CD4-positive, alpha-beta T cell treated with Interferon gamma for 1 hour (primary cell): ENCODE measurements at places on chromosomes 2 and 18.

DNA sequence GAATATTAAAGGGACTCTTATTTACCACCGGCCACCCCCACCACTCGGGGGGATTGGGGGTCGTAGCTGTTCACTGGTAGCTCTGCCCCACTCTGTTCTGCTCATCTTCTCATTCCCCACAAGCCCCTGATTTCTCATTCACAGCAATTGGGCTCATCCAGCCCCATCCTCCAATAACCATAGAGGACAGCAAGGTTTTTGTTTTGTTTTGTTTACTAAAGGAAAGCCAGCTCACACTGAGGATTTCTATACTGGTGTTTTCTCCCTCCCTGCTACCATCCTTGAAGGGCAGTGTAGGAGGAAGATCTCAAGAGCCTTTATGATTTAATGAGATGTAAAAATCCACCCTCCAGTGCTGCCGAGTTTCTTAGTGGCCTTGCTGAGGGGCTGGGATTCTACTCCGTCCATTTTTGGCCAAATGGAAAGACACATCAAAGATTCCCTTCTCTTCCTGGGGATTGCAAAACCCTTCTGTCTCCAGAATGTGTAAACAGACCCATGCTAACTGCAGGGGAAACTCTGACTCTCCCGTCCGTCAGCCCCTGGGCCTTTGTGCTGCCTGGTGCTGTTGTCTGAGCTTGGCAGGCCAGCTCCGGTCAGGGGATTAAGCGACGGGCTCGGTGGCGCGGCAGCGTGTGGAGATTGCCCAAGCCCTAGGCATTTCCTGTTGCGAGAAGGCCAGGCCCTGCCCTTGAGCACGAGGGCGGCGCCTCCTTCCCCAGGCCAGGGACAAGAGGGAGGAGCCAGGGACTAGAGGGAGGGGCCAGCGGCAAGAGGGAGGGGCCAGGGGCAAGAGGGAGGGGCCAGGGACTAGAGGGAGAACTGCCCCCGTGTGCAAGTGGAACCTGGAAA is 165.0 kb downstream of the ANTXR1 start:
- DNase-seq: peak; percentile 71

- no peak for DNase-seq
Measured at GRCh38 chr2:107663632-107664031, 163.1 kb upstream of the RGPD4 start.

- no peak for DNase-seq
Measured at GRCh38 chr18:31950583-31950982, 7.7 kb upstream of the TRAPPC8 start.

DNA sequence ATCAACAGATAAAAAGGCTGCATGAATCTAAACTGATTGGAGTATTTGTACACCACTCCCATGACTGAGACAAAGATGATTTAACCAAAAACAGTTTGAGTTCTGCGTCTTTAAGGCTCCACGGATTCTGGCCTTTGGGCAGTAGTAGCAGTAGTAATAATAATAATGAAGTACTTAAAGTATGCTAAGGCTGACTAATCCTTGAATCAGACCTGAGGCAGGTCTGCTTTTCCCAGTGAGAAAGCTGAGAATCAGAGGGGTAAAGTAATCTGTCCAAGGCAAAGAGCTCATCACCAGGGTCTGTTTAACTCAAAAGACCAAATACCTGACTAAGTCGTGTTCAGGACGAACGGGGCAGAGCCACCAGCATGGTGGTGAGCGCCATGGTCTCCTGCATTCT is 61.4 kb downstream of the ID2 start:
- no peak for DNase-seq

DNA sequence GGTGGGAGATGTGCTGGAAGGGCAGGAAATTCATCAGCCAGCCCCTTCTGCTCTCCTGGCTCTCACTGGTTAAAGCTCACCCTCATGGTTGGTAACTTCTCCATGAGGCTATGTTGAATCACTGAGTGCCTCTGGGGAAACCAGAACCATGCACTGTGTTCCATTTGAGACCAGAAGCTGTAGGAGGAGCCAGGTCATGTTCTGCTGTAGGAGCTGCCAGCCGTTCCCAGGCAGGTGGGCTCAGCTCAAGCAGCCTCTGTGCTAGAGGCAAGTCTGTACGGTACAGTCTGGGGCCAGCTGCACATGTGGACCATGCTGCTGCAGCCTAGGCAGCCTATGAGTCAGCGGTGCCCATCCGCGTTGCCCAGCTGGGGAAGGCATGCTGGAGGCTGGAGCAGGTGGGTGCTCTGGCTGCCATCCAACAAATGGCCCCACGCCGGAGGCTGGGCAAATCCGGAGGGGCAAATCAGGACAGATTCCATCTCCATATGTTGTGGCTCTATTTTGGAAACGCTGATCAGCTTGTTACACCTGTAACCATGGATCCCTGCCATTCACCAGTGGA is 22.0 kb upstream of the KCNF1 start:
- DNase-seq: no peak

DNA sequence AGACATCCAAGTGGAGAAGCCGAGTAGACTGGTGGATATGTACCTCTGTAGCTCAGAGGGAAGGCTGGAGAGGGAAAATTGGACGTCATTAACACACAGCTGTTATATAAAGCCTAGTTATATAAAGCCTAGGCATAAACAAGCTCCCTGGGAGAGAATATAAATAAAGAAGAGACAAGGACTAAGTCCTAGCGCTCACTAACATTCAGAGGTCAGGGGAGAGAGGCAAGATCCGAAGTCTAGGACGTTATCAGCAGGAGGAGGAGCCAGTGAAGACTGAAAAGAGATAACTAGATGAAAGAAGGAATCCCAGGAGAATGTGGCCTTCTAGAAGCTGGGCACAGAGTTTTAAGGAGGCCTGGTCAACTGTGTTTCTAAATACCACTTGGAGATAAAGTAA is 55.3 kb downstream of the NOL10 start:
- no peak for DNase-seq

GRCh38 chr18:75422341-75422910 is 5.1 kb downstream of the SMIM21 start:
- DNase-seq: no peak

DNA sequence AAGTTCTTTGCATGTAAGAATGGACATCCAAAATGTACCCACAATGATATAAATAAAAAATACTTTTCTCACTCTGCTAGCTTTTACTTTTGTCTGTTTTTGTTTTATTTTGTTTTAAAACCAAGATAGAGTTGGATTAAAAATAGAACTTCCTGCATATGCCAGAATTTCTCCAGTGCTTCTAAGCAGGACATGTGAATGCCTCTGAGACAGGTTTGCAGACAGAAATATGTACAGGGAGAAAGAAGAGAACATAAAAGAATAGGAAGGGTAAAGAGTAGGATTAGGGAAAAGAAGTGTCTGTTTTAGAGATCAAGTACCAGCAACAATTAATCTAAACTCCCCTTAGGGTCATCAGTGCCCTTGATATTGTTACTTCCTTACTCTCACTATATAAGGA is 114.4 kb downstream of the BMPR2 start:
- DNase-seq: no peak

DNA sequence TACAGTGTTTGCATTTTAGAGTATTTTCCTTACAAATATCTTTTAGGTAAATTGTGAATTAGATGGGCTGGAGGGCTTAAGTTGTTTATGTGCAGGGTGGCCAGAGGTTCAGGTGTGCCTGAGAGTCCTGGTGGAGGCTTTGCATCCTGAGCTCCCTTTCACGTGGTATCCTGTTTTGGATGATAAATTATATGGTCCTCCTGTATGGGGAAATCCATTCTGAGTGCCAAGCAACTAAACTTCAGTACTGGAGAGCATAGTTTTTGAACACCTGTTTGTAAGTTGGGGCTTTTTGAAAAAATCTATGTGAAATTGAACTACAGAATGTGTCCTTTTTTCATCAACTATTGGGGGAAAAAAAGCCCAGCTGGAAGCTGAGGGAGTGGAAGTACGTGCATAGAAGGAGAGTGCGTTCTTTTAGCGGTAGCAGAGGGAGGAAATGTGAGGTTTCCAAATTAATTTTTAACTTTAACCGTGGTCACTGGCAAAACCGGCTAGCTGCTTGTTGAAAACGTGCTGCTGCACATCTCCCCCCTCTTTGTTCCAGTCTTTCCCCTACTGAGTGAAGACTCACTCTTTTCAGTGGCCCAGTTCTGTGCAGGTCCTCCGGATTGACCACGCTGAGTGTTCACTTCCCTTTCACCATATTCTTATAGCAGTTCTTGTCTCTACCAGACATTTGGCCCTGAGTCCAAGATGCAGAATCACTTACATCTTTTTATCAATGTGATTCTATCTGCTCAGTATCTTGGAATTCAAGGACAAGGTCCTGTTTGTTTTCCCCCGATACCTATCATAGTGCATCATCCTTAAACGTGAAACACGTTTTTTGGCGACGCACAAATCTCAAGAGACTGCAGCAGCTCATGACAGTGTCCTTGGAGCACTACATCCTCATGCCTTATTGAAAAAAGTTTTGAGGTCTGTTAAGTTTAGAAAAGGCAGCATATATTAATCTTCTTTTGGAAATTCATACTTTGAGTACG is 15.3 kb downstream of the CNOT11 start:
- no peak for DNase-seq

- no peak for DNase-seq
Measured at GRCh38 chr2:1509271-1510065, 96.2 kb downstream of the TPO start.
